ENCODE measurements at places on chromosomes 3 and 15.

DNA sequence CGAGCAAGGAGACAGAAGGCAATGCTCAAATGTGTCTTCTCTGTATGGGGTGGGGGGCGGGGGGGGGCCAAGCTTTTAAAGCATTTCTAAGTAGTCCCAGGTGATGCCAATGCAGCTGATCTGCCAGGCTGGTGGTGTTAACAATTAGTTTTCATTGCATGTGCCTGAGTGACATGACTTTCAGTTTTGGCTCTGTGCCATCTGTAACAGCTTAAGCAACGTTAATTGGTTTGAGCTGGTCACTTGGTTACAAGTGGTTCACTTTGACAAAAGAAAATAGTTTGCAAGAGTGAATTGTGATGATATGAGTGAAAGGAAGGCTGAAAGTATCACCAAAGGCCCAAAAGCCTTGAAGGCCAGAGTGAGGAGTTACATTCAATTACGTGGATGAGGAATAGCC is 26.4 kb upstream of the LRIG1 start:
- no peak for DNase-seq

- no peak for DNase-seq
Observed at GRCh38 chr3:113662824-113663223, 33.6 kb downstream of the USF3 start.

GRCh38 chr3:3552761-3553160 is 246.5 kb upstream of the LRRN1 start:
- no peak for DNase-seq

DNA sequence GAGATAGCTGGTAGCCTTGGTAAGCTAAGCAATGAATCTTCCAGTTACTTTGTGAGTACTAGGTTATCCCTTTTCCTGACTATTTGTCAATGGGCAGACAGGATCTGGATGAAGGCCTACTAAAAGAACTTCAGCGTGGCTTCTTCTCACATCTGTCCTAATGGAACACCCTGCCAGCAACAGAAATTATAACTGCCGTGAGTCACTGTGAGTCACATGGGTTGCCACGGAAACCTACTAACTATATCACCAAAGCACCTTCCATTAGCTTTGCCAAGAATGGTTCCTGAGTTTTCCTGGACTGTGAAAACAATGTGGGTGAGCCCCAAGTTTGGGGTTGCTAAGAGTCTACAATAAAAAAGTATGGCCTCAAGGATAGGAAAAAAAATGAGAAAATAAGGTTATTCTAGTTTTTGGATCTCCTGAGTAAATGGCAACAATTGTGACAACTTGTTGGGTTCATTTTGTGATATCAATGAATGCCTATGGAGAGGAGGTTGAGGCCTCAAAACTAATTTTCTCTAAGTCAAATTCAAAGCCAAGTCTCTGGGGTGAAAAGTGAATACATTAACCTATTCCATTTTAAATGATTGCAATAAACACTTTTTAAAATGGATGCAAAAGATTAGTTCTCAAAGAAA is 195.1 kb upstream of the ICE2 start:
- peak; percentile 52 for DNase-seq

DNA sequence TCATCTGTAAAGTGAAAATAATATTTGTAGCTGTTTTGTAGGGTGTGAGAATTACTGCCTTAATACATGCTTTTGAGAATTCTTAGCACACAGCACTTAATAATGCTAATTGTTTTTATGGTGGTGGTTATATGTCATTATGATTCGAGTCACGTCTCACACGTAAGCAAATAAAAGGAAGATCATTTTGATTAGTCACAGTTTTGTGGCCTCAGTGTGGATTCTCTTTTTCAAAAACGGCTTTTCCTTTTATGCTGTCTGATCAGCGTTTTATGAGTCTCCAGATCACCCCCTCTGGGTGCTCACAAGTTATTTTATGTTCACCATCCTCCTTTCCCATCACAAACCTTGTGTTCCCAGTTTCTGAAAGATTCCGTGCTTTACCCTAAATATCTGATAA is 255.6 kb upstream of the CNTN4 start:
- no peak for DNase-seq

- no peak for DNase-seq
Observed at GRCh38 chr3:119305286-119305685, 11.1 kb downstream of the ARHGAP31 start.

- no peak for DNase-seq
Observed at GRCh38 chr3:167184511-167184910, 195.6 kb downstream of the ZBBX start.

DNA sequence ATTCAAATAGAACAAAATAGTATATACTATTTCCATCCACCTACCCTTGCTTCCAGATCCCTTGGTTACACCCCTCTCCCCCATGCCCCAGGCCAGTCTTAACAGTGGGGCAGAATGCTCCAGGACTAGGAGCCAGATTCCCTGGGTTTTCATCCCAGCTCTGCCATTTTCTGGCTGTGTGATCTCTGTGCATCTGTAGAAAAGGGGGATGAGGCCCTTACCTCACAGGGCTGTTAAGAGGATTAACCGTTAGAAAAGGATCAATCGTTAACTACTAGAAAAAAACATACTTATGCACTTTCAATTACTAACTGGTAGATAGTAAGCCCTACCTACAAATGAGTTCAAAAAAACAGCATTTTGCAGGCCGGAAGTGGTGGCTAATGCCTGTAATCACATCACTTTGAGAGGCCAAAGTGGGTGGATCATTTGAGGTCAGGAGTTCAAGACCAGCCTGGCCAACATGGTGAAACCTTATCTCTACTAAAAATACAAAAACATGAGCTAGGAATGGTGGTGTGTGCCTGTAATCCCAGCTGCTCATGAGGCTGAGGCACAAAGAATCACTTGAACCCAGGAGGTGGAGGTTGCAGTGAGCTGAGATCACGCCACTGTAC is 11.7 kb downstream of the EBLN2 start:
- DNase-seq, result no peak

GRCh38 chr3:195209847-195210265 is 61.1 kb downstream of the XXYLT1 start:
- DNase-seq, result no peak

GRCh38 chr15:52379395-52380106 is 83.9 kb upstream of the MYO5C start:
- DNase-seq, result no peak

DNA sequence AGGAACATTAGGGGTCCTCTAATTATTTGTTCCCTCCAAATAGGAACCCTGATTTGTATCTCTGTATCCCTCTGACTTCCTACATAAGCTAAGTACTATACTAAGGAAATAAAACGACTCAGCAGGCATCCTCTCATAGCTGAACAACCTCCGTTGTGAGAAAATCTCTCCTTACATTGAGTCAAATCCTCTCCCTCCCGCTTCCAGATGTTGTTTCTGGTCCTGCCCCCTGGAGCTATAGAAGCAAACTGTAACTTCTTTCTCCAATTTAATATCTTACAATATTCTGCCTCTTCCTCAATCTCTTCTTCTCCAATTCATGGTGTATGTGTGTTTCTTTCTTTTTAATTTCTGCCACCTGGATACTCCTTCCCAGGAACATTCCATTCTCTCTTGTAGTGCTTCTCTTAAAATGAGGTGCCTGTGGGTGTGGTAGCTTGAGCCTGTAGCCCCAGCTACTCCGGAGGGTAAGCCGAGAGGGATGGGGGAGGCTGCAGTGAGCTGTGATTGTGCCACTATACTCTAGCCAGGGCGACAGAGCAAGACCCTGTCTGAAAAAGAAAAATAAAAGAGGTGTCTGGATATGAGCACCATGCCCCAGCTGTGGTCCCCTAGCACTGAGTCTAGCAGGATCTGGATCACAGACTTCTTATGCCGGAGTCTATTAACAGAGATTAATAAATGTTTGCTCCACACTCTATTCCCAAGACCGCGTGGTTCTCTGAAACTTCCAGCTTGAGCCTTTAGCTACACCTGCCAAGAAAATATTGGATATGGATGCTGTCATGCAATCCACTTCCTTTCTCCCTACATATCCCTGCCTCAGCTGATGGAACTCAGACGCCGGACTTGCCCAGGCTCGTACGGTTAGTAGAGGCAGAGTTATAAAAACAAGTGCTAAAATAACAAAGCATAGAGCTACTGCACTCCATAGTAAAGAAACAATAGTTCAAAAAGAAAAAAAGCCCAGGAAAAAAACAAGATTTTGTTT is 42.9 kb upstream of the NEO1 start:
- no peak for DNase-seq

- no peak for DNase-seq
Observed at GRCh38 chr3:14849638-14850230, 31.0 kb downstream of the FGD5 start.

DNA sequence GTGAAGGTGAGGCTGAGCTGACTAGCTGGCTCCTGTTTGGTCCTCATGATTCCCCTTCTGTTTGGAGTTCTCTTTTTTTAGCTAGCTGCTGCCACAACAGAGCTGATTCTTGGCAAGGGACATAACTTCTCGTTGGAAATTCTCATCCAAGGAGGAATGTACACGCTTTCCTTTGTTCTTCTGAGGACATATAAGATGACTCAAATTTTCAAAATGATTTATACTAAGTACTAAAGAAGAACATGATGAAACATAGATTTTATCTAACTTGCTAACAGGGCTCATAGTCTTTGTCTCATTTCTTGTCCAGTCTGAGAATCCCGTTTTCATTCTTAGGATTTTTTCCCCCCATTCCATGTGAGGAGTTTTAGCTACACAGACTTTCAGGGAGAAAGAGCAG is 2.9 kb upstream of the TFG start:
- no peak for DNase-seq

GRCh38 chr3:117483839-117484238 is 774.3 kb downstream of the TUSC7 start:
- DNase-seq, result no peak

- no peak for DNase-seq
Observed at GRCh38 chr15:101504866-101505609, 15.5 kb upstream of the PCSK6 start.

GRCh38 chr3:179482857-179483256 is 31.6 kb upstream of the GNB4 start:
- DNase-seq, result no peak

- no peak for DNase-seq
Observed at GRCh38 chr3:61646851-61647525, 85.6 kb downstream of the PTPRG start.

GRCh38 chr15:38517312-38517975 is 47.2 kb downstream of the RASGRP1 start:
- no peak for DNase-seq

- DNase-seq, result no peak
Observed at GRCh38 chr3:178507507-178508442, 28.5 kb upstream of the KCNMB2 start.

GRCh38 chr3:185927501-185928200 is 10.2 kb downstream of the TRA2B start:
- no peak for DNase-seq

DNA sequence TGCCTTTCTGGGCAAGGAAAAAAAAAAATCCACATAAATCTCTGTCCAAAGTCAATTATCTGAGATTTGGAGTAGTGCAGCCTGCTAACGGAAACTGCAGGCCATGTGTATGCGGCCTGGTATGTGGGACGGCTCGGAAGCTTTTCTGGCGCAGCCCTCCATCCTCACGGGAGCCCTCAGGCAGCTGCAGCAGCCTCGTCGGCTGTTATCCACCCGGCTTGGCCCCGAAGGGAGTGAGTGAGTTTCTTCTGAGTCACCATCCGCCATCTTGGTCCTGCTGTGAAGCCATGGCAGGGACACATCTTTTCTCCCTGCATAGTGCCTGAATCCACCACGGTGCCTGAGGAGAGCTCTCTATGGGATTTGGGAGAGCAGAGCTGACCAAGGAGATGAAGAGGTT is 62.8 kb downstream of the POLR2M start:
- no peak for DNase-seq

GRCh38 chr15:89178307-89178977 is 42.9 kb downstream of the RLBP1 start:
- DNase-seq, result no peak

- DNase-seq, result no peak
Observed at GRCh38 chr3:120559242-120560061, 36.7 kb upstream of the NDUFB4 start.

DNA sequence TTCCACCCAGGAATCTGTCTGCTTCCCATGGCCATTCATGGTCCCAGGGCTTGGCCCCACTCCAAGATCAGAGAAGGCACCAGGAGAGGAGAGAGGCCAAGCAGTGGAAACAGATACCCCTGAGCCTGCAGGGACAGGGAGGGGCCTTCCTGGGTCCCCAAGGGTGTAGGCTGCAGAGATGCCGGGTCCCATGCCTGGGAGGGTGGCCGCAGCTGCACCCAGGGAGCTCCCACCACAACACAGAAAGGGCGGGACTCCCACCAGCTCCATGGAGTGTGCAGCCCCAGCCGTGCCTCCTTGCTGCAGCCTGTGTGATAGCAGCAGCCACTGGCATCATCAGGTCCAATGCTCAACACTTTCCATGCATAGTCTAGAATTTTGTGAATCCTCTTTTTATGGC is 331.5 kb downstream of the UACA start:
- no peak for DNase-seq

DNA sequence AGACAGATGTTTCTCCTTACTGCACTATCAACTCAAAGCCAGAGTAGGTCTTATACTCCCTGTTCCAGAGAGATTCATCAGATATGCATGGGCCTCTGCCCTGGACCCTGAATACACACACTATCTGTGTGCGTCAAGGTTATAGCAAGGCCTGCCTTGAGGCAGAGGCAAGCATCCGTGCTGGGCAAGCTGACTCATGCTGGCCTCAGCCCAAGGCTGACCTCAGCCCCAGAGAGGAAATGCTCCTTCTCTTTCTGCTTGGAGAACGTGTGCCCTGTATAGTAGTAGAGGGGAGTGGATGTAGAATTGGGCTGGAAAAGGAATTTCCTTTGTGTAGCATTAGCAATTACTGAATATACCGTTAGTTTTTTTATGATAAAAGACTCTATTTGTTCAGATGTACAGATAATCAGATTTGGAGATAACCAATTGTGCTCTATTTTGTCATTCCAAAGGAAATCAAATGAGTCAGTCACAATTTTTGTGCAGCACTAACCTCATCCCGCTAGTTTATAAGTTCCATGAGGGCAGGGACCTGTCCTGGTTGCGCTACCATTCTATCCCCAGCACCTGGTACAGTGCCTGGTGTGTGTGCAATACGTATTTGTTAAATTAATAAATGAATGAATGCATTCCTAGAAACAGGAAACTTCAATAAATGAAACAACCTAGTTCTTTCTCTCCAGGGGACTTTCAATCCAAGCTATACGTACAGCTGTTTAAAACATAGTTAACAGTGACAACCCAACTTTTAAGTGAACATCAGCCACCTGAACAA is 13.3 kb upstream of the PAQR9 start:
- DNase-seq, result no peak

Data from putamen (tissue), 1 donor.